T-helper 2 cell treated with Interferon-gamma antibody and Interleukin-4, amounts not matched to agents 5 μg/mL and 100 μg/mL, for 36 hours (primary cell): ENCODE measurements at places on chromosomes 6 and 20.
A peak's percentile ranks its signal among the peaks of the same experiment; 100 is the strongest.

DNA sequence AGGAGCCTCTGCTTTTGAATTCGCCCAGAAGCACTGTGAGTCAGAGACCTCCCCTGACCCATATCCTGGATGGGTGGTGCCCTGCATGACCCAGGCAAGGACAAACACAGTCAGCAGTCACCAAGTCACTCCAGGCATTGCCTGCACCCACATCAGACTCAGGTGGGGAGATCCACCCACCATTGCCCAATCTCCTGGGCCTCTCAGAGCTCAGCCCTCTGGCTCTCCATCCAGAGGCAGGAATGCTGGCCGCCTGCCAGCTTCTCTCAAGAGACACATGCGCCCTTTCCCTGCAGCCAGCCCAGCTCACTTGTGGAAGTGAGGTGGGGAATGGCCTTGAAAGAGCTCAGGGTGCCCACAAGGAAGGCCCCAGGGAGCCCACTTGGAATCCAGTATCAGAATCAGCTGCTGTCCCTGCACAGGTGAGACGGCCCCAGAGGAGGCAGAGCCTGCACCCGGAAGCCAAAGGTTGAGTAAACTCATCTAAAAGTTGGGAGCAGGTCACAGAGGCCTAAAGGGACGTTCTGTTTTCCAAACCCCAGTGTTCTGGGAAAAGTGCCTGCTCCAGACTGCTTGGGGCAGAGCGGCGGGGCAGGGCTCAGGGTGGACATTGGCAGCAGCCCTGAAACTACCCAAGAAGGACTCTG is 129.8 kb downstream of the PREX1 start:
- peaks cover 30% of the 10 kb centered on the region for H3K36me3 ChIP-seq
- peaks cover 7% of the 10 kb centered on the region for H3K4me1 ChIP-seq
- no peak overlapping the region for H3K27ac ChIP-seq
- no peaks in the 10 kb centered on the region for H3K27me3 ChIP-seq
- H3K4me3 ChIP-seq = no peak overlapping the region

DNA sequence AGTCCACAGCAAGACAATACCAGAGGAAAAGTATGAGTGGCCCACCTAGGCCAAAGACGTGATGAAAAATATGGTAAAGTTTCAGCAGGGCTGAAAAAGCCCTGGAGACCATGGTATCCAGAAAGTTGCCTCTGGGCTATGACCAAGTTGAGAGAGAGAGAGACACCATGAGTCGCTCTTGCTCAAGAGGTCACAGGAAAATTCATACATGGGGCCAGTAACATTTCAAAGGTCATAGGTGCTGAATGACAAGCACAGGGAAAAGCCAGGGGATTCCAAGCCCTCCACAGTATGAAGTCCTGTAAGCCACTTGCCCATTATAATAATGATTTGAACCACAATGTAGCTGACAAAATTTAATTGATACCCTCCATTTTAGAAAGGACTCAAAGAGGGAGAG is 657.7 kb upstream of the CITED2 start:
- no peak for DNase-seq
- no peaks in the 10 kb centered on the region for H3K36me3 ChIP-seq
- no peak overlapping the region for H3K27ac ChIP-seq
- no peaks in the 10 kb centered on the region for H3K4me1 ChIP-seq
- no peaks in the 10 kb centered on the region for H3K27me3 ChIP-seq
- no peak overlapping the region for H3K4me3 ChIP-seq

GRCh38 chr20:38164624-38165088 is 414 bp downstream of the TGM2 start:
- no peak for DNase-seq
- H3K27ac ChIP-seq = no peak overlapping the region
- H3K27me3 ChIP-seq = peaks cover 9% of the 10 kb centered on the region
- H3K4me1 ChIP-seq = peaks cover 9% of the 10 kb centered on the region
- H3K36me3 ChIP-seq = no peaks in the 10 kb centered on the region
- H3K4me3 ChIP-seq = no peak overlapping the region

DNA sequence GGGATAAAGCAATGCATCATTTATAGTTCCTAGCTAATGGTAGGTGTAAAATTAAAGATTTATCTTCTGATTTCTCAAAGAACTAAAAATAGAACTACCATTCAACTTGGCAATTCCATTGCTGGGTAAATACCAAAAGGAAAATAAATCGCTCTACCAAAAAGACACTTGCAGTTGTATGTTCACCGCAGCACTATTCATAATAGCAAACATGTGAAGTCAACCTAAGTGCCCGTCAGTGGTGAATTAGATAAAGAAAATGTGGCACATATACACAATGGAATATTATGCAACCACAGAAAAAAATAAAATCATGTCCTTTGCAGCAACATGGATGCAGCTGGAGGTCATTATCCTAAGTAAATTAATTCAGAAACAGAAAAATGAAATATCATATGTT is 279.8 kb upstream of the PRND start:
- H3K36me3 ChIP-seq = no peaks in the 10 kb centered on the region
- no peak for DNase-seq
- no peak overlapping the region for H3K27ac ChIP-seq
- no peak overlapping the region for H3K4me3 ChIP-seq
- H3K27me3 ChIP-seq = peaks cover 2% of the 10 kb centered on the region
- no peaks in the 10 kb centered on the region for H3K4me1 ChIP-seq

DNA sequence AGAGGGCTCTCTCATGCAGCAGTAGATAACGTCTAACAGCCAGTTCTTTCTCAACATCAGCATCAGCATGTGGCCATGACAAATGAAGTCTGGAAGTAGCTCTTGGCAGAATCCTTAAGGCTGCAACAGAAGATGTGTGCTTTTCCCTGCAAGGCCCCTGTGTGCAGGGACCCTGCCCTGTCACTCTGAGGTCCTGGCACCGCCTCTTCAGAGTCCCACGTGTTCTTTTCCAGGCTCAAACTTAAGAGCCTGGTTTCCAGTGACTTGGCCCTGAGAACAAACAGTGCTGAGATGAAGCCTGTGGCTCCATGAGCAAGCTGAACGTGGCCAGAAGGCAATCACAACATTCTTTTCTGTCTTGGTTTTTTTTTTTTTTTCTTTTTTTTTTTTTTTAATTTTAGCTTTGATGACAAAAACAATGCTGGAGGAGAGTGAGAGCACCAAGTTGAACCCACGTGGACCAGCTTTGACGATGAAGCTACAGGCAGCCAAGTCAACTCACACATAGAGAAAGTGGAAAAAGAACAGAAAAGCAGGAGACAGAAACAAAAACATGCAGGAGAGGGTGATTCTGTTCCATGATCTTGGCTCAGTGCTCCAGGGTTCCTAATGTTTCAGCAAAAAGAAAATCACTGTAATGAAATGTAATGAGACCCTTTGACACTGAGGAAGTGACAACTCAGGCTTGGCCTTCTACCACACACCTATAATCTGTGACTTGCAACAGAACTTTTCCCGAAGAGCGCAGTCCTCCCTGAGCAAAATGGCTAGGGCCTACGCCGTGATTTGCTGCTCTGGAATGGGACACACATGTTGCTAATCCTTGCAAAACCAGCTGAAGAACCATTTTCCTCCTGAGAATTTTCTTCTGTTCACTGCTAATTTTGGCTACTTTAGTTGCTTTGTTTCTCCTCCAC is 86.1 kb downstream of the FOXC1 start:
- no peak for DNase-seq
- no peak overlapping the region for H3K4me3 ChIP-seq
- no peaks in the 10 kb centered on the region for H3K27me3 ChIP-seq
- no peaks in the 10 kb centered on the region for H3K4me1 ChIP-seq
- no peak overlapping the region for H3K27ac ChIP-seq

GRCh38 chr6:113709936-113710509 is 147.1 kb upstream of the MARCKS start:
- H3K36me3 ChIP-seq = no peaks in the 10 kb centered on the region
- no peak for DNase-seq
- no peak overlapping the region for H3K4me3 ChIP-seq
- H3K4me1 ChIP-seq = no peaks in the 10 kb centered on the region
- H3K27me3 ChIP-seq = no peaks in the 10 kb centered on the region
- no peak overlapping the region for H3K27ac ChIP-seq

- no peaks in the 10 kb centered on the region for H3K4me1 ChIP-seq
- no peak overlapping the region for H3K27ac ChIP-seq
Measured at GRCh38 chr6:169221264-169221663, 32.4 kb downstream of the THBS2 start.

- H3K27me3 ChIP-seq = no peaks in the 10 kb centered on the region
- no peaks in the 10 kb centered on the region for H3K36me3 ChIP-seq
- no peak for DNase-seq
- H3K4me1 ChIP-seq = no peaks in the 10 kb centered on the region
- no peak within 1 kb of the TSS for H3K4me3 ChIP-seq
Measured at GRCh38 chr6:22569281-22570184, at the start of gene HDGFL1. Gene HDGFL1 (plus strand): TSS chr6:22569566. CDS start chr6:22569576, 10 bp downstream.

- peak overlapping the region; percentile 93 for H3K4me3 ChIP-seq
- H3K27ac ChIP-seq = peak overlapping the region; percentile 99
Measured at GRCh38 chr6:107823047-107823557, 1.0 kb downstream of the SCML4 start.

GRCh38 chr6:105794870-105795269 is 291.3 kb upstream of the PRDM1 start:
- no peak for DNase-seq
- H3K36me3 ChIP-seq = no peaks in the 10 kb centered on the region
- H3K27me3 ChIP-seq = no peaks in the 10 kb centered on the region
- no peak overlapping the region for H3K27ac ChIP-seq
- no peak overlapping the region for H3K4me3 ChIP-seq
- H3K4me1 ChIP-seq = peaks cover 74% of the 10 kb centered on the region

DNA sequence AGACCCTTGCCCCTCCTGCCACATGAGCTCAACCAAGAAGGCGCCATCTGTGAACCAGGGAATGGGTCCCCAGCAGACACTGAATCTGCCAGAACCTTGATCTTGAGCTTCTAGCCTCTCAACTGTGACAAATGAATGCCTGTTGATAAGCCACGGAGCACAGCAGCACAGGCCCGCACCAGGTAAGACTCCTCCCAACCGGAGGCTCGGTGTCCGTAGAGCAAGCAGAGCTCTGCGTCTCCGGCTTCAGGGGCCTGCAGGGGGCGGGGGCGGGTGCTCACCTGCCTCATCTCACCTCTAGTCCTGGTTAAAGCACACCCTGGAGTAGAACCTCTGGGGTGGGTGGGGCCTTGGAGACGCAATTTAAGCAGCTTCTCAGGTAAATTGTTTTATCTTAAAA is 122.7 kb downstream of the SMOC2 start:
- H3K4me1 ChIP-seq = no peaks in the 10 kb centered on the region
- H3K4me3 ChIP-seq = no peak overlapping the region
- H3K36me3 ChIP-seq = no peaks in the 10 kb centered on the region
- H3K27me3 ChIP-seq = no peaks in the 10 kb centered on the region
- H3K27ac ChIP-seq = no peak overlapping the region
- no peak for DNase-seq

DNA sequence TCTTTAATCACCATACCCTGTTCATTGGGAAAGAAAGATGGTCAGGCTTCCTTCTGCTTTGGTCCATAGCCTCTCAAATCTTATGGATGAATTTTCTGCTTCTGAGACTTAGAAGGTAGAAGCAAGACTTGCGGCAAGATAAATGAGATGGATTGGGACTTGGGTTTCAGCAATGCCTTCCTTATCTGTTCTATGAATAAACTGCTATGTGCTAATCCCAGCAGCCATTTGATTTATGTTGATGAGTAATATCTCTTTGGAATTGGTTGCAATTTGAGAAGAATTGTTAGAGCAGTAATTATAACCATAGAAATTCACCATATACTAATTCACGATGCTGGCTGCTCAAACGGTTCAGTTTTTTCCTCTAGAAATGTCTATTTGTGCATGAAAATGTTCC is 48.3 kb downstream of the TXLNB start:
- peaks cover 8% of the 10 kb centered on the region for H3K4me1 ChIP-seq
- H3K27me3 ChIP-seq = no peaks in the 10 kb centered on the region
- no peak overlapping the region for H3K4me3 ChIP-seq

DNA sequence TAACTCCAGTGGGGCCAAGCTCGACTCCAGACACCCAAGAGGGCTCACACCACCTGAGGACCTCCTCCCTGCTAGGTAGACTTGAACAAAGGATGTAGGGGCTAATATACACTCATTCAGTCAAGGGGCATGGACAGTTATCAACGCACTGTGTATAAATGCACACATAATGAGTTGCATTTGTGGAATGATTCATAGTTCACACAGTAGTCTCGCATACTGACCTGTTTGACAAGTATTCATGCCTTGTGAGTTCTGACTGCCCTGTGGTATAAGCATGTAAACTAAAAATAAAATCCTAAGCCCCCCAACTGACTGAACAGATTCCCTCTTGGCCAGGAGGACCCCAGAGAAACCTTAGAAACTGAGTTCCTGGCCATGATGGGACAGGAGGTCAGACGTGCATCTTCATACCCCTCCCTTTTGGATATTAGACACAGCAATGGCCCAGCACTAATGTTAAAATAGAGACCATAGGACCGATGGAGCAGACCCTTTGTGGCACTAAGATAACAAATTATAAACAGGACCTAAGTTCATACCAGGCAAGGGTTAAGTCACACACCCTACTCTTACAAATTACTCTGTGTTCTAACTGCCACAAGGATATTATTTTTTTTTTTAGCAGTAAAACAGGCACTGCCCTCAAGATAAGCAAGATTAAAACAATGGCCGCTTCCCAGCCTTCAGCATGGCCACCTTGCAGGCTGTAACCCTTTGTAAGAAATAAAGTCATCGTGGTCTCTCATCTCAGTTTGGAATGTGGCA is 124.4 kb downstream of the TTLL2 start:
- H3K4me1 ChIP-seq = no peaks in the 10 kb centered on the region
- H3K36me3 ChIP-seq = no peaks in the 10 kb centered on the region
- H3K27me3 ChIP-seq = no peaks in the 10 kb centered on the region

GRCh38 chr6:81242624-81243023 is 509.9 kb downstream of the TENT5A start:
- no peaks in the 10 kb centered on the region for H3K27me3 ChIP-seq
- H3K36me3 ChIP-seq = no peaks in the 10 kb centered on the region
- no peak for DNase-seq
- H3K4me1 ChIP-seq = no peaks in the 10 kb centered on the region
- no peak overlapping the region for H3K27ac ChIP-seq
- H3K4me3 ChIP-seq = no peak overlapping the region

GRCh38 chr6:90739339-90739738 is 152.5 kb upstream of the MAP3K7 start:
- no peak overlapping the region for H3K4me3 ChIP-seq
- no peak overlapping the region for H3K27ac ChIP-seq
- no peak for DNase-seq

DNA sequence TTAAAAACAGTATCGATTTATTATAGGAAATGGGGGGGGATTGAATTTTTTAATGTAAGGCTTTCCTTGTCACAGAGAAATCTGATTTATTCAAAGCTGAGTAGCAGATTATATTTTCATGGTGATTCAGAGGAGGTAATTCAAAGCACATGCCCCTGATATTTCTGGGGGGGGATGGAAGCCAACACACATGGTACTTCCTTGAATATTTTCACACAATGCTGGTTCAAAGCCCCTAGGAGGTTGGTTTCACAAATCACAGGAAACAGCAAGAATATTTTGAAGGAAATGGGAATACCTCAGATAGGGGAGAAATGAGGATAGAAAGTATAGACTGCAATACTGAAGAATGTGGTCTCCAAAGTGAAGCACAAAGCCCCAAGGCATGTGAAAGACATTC is 98.8 kb downstream of the RTN4IP1 start:
- no peak for DNase-seq
- H3K4me1 ChIP-seq = peaks cover 63% of the 10 kb centered on the region
- no peak overlapping the region for H3K4me3 ChIP-seq
- peaks cover 74% of the 10 kb centered on the region for H3K36me3 ChIP-seq
- H3K27me3 ChIP-seq = no peaks in the 10 kb centered on the region
